ENCODE measurements at places on chromosomes 16 and 17.

- no peak overlapping the region for H3K27ac ChIP-seq
- H3K4me1 ChIP-seq, result no peaks in the 10 kb centered on the region
- H3K4me3 ChIP-seq, result no peak overlapping the region
- no peaks in the 10 kb centered on the region for H3K27me3 ChIP-seq
- peaks cover 7% of the 10 kb centered on the region for H3K36me3 ChIP-seq
Observed at GRCh38 chr16:67489401-67490083, 6.2 kb upstream of the AGRP start.

DNA sequence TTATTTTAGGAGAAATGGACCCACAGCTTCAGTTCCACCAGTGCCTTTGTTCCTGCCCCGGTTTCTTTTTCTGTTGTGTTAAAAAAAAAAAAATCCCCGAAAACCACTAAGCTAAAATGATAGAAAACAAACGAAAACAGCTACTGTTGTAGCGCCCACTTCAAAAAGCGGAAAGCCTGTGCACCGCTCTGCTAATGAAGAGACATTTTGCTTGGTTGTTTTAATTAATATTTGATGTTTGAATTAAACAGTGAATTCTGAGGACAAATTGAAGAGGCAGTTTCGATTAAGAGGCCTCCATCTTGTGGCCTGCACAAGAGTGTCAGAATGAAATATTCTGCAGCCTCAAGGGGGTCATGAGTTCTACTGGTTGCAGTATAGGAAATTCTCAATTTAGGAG, 186.7 kb downstream of the RPTOR start:
- no peaks in the 10 kb centered on the region for H3K36me3 ChIP-seq
- H3K4me3 ChIP-seq, result peak overlapping the region; percentile 22
- no peaks in the 10 kb centered on the region for H3K27me3 ChIP-seq
- peaks cover 10% of the 10 kb centered on the region for H3K4me1 ChIP-seq

- H3K4me3 ChIP-seq, result no peak overlapping the region
- H3K4me1 ChIP-seq, result no peaks in the 10 kb centered on the region
- DNase-seq, result no peak
- H3K27ac ChIP-seq, result no peak overlapping the region
- H3K27me3 ChIP-seq, result no peaks in the 10 kb centered on the region
Observed at GRCh38 chr16:55035956-55036355, 105.3 kb downstream of the IRX5 start.

- DNase-seq, result no peak
- H3K27ac ChIP-seq, result no peak overlapping the region
- no peak overlapping the region for H3K4me3 ChIP-seq
- peaks cover 10% of the 10 kb centered on the region for H3K36me3 ChIP-seq
- H3K27me3 ChIP-seq, result no peaks in the 10 kb centered on the region
- H3K4me1 ChIP-seq, result no peaks in the 10 kb centered on the region
Observed at GRCh38 chr16:71479420-71479819, 9.7 kb downstream of the ZNF19 start.

DNA sequence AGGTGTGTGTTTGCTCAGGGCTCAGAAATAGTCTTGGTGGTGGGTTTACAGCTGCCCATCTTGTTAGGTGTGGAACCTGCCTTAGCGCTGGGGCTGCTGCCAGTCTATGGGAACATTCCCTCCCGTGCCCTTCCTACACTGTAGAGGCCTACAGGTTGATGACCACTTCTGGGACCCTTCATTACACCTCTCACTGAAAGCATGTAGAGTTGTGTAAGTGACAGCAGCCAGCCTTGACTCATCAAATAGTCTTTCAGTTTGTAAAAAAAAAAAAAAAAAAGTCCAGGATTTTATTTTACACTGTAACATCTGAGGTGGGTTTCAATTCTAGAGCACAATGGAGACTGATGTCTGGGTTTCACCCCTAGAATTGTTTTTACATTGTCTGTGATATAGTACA, 193.9 kb downstream of the SPECC1 start:
- H3K27me3 ChIP-seq, result no peaks in the 10 kb centered on the region
- H3K36me3 ChIP-seq, result no peaks in the 10 kb centered on the region
- H3K4me3 ChIP-seq, result no peak overlapping the region
- H3K4me1 ChIP-seq, result no peaks in the 10 kb centered on the region
- H3K27ac ChIP-seq, result no peak overlapping the region
- no peak for DNase-seq

GRCh38 chr17:48989100-48989499, 8.1 kb upstream of the IGF2BP1 start:
- peaks cover 29% of the 10 kb centered on the region for H3K27me3 ChIP-seq
- H3K36me3 ChIP-seq, result no peaks in the 10 kb centered on the region
- H3K4me1 ChIP-seq, result no peaks in the 10 kb centered on the region
- no peak overlapping the region for H3K4me3 ChIP-seq
- DNase-seq, result no peak

DNA sequence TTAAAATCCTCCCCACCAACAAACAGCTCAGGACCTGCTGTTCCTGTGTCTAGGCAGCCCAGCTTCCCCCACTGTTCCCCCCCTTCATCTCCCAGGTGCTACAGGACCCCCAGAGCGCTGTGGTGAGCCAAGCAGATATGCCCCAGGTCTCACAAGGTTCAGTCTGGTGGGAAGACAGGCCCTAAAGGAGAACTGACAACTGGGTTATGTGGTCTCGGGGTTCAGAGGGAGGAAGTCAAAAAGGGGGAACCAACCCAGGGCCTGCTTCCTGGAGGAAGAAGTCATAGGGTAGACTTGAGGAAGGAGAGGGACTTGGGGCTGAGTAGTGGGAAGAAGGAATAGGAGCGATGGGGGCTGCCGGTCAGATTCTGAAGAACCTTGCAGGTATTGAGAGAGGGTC, 2.6 kb downstream of the RIPOR1 start:
- peaks cover 11% of the 10 kb centered on the region for H3K27me3 ChIP-seq
- DNase-seq, result no peak
- H3K36me3 ChIP-seq, result no peaks in the 10 kb centered on the region
- no peak overlapping the region for H3K27ac ChIP-seq

- H3K36me3 ChIP-seq, result peaks cover 11% of the 10 kb centered on the region
- H3K4me1 ChIP-seq, result no peaks in the 10 kb centered on the region
- no peaks in the 10 kb centered on the region for H3K27me3 ChIP-seq
- no peak for DNase-seq
- H3K27ac ChIP-seq, result no peak overlapping the region
- no peak overlapping the region for H3K4me3 ChIP-seq
Observed at GRCh38 chr17:36532435-36532975, 2.2 kb downstream of the MYO19 start.

DNA sequence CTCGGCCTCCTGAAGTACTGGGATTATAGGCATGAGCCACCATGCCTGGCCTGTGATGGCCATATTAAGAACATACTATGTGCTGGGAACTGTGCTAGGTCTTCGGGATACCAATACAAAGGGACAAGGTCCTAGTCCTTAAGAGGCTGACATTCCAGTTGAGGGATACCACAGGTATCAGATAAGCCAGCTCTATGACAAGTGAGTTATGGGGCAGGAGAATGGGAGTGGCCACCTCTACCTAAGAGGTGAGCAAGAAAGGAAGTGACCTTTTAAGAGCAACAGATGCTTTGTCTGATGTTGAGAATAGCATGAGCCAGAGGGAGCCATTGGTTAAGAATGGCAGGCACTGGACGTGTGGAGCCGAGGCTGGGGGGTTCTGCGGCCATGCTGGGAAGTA, 27.0 kb downstream of the ADORA2B start:
- H3K36me3 ChIP-seq, result peaks cover 5% of the 10 kb centered on the region
- no peak for DNase-seq
- no peaks in the 10 kb centered on the region for H3K4me1 ChIP-seq
- no peak overlapping the region for H3K27ac ChIP-seq

Measured in effector memory CD4-positive, alpha-beta T cell (primary cell).